Caudate nucleus (tissue), 63 donors: ENCODE measurements at places on chromosomes 6 and 20.
A peak's percentile ranks its signal among the peaks of the same experiment; 100 is the strongest.

GRCh38 chr6:93568169-93568568 is 148.8 kb upstream of the EPHA7 start:
- DNase-seq = no peak

- no peak for DNase-seq
Observed at GRCh38 chr20:48065833-48066232, 280.6 kb upstream of the SULF2 start.

GRCh38 chr20:12061466-12061865 is 143.8 kb downstream of the BTBD3 start:
- DNase-seq = no peak

DNA sequence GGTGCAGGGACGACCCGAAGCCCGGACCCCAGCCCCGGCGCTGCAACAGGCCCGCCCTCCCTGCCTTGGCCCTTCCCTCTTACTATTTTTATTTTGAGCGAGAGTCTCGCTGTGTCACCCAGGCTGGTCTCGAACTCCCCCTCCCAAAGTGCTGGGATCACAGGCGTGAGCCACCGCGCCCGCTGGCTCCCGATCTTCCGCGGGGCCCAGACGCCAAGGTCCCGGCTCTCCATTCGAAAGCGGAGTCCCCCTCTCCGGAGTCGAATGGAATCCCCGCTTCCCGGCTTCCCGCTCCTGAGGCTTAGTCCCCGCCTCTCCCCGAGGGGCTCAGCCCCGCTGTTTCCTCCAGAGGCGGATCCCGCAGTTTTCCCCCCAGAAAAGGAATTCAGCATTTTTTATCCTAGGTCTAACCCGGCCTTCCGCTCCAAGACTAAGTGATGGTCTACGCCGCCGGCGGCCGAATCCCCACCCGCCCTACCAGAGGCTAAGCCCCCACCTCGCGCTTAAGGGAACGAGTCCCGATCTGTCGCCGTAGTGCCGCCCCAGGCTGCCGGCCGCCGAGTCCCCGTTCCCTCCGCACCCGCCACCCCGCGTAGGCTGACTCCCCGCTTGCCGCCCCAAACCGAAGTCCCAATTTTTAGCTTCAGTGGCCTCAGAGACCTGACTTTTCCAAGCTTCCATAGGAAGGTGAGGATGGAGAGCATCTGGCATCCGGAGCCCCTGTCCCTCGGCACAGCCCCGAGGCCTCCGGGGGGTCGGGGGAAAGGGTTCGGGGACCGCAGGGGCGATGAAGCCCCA is 11.5 kb upstream of the TMC2 start:
- peak; percentile 56 for DNase-seq

- no peak for DNase-seq
Observed at GRCh38 chr6:41675992-41676391, 37.7 kb downstream of the MDFI start.

DNA sequence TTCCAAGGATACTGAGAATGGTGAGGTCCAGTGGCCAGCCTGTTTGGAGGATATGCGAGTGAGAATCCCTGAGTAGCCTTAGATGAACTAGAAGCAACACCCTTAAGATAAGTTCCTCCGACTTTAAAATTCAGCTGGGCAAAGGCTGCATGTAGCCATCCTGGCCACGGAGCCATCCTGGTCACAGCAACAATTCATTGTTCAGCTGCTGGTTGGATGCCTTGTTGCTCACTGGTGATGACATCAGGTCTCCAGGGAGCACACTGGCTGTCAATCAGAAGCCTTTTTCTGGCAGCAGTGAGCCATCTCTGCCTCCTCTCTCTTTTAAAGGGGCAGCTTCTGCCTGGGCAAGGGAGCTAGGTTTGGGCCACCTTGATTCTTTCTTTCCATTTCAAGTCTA is 22.4 kb upstream of the RIMS4 start:
- DNase-seq = no peak

DNA sequence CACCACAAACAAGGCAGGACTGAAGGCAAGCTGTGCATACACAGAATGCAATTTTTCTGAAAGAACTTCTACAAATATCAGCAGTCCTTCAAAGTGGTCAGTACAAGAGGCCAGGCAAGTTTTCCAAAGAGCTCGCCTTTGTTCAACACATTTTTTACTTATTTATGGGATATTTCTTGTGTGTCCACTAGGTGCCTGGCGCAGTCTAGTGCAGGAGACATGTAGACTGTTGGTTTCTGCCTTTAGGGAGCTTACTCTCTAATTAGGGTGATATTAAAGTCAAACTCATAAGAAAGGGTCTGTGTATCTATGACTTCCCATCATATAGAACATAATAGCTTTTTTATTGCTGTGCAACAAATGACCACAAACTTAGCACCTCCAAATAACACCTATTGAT is 21.2 kb upstream of the VEGFA start:
- DNase-seq = no peak

DNA sequence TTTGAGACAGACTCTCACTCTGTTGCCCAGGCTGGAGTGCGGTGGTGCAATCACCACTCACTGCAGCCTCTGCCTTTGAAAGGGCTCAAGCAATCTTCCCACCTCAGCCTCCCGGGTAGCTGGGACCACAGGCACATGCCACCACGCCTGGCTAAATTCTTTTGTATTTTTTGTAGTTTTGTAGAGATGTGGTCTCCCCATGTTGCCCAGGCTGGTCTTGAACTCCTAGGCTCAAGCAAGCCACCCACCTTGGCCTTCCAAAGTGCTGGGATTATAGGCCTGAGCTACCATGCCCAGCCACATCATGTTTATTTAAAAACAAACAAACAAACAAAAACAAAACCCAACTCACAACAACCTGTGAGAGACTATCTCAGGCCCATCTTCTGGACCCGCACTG is 29.7 kb upstream of the APCDD1L start:
- DNase-seq = no peak

GRCh38 chr20:57148263-57148662 is 118.2 kb downstream of the BMP7 start:
- DNase-seq = no peak

DNA sequence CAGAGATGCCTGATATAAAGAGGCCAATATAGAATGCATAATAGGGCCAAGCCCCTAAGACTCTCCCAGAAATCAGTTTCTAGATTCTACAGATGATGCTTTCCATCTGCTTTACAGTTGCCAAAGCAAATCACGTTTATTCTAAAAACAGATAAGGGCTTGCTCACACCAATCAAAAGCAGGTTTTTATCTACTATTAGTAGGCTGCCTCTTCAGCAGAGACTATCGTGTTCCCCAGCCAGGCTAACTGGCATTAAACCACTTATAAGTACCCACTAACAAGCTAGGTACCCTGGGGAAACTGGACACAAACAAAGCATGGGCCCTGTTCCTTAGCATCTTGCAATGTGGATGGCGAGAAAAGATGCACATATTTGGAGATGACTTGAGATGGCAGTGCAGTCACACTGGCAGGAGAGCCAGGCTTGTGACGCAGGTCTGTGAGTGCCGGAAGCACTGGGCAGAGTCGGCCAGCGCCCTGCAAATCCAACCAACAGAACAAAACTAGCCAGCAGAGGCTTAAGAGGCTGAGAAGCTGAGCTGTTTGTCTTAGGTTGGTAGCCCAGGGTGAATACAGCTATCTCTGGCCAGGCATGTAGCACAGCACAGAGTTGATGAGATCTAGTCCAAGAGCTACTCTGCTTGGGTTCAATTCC is 73.4 kb downstream of the GFOD1 start:
- peak; percentile 30 for DNase-seq

- DNase-seq = peak; percentile 27
Observed at GRCh38 chr20:38649275-38649891, 47.8 kb downstream of the ARHGAP40 start.
